ENCODE measurements at places on chromosomes 5 and 9. TPM values are rescaled to one million over a fixed set of nuclear protein-coding genes. Genes with fewer than 3 reads are reported as not detected.

DNA sequence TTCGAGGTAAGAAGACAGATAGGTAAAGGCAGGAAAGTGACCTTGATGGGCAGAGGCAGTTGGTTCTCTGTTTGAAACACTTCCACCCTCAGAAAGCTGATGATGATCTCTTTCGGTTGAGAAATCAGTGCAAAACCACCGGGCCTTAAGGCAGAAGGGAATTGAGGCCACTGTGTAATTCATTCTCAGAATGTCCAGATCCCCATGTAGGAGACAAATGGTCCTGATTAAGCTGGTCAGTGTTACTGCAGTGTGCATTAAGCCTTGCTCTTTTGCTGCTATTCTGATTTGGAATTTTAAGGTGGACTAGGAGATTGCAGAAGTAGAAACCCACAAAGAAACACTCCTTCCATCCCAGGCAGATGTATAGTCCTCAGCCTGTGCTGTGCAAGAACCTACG, 255.2 kb downstream of the ARHGAP26 start:
- no peak for DNase-seq

DNA sequence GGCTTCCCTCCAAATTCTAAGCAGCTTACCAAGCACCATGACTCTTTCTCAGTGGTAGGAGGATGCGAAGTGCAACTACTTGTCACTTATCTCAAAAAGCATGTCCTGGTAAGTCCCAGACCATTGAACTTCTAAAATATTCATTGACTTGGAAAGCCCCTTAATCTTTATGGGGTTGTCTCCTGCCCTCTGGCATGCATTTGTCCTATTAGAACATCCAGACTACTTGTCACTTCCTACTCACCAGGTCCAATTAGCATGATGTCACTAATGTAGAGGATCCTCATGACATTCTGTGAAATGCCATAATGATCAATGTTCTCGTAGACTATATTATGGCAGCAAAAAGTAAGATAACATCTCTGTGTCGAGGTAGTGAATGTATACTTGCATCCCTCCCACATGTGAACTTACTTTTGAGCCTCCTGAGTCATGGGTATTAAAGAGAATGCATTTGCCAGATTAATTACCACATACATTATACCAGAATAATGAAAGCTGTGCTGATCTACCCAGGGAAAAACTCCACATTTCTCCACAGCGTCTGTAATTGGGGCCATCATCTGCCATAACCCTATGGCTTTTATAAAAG, 63.5 kb upstream of the RAD23B start:
- DNase-seq, result no peak

DNA sequence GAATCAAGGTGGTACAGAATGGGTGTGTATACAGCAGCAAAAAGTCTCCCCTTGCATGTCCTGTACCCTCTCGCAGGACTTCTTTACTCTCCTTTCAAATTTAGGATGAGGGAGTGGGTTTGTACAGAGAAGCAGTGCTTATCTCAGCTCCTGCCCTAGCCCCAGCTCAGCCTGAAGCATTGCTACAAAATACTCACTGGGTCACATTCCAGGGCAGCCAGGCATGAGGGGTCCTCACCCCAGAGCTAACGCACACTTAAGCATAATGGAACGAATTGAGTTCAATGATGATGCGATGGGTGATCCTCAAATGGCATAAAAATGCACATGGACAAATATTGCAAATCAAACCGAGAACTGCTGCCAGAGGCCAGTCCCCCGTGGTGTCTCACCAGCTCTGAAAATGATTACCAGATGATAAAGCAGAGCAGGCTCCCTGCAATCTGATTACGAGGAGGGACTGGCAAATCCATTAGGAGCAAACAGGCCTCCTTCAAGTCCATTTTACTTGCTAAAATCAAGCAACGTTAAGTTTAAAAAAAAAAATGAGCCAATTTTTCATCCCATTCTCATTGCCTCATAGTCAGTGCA, 231.6 kb upstream of the TAS2R1 start:
- DNase-seq, result no peak

DNA sequence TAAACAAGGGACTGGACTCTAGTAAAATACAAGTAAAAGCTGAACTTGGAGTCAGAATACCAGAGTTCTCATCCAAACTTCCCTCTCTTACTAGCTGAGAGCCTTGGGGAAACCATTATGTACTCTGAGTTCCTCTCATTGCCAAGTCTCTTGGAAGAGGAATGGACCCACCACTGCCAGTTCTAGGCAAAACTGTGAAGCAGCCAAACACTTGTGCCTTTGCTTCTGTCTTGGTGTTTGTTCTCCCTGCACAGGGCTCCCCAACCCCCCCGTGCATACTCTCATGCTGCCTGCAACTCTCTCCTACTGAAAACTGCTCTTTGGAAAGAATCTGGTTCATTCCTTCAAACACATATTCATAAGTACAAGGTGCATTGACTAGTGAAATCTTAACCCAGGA, 102.6 kb downstream of the PDZD2 start:
- no peak for DNase-seq

DNA sequence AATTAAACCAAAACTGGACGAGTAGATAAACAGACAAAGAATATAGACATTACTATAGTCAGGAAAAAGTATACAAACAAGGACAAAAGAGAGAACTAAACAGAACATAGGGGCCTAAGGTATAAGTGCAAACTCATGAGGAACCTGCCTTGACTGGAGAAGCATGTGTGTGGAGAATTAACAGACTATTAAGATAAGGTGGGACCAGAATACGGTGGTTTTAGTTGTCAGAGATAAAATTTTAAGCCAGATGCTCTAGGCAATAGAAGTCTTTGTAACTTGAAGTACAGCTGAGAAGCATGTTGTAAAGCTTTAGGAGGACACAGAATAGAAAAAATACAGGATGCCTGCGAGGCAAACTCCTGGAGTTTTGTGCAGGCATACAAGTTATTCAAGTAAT, 707.1 kb downstream of the PTPRD start:
- DNase-seq, result no peak

DNA sequence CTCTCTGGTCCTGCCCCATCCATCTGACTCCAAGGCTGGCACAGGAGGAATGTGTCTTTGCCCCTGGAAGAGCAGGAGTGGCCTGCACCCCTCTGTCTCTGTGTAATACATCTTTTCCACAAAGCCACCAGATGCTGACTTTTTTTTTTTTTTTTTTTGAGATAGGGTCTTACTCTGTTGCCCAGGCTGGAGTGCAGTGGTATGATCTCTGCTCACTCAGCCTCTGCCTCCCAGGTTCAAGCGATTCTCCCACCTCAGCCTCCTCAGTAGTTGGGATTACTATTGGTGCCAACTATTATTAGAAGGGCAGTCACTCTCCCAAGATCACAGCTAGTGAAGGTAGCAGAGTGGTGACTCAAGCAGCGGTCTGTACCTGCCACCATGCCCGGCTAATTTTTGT, 19.6 kb downstream of the SPRY4 start:
- DNase-seq, result no peak

DNA sequence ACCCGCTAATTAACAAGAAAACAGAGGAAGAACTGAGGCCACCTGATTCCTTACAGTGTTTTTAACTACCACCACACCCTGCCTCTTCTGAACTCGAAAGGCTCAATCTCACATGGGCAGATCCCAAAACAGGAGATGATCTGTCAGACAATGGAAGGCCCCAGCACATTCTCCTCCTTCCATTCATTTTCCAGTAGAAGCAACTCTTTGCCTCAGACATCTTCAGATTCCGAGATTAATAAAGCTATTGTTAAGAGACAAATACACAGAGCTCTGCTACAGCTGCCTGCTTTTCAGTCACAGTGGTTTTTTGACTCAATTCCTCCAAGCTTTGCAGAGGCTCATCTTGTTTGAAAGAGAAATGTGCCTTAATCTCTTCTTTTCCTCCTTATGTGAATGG, 127.2 kb upstream of the ADAMTSL1 start:
- DNase-seq, result no peak

DNA sequence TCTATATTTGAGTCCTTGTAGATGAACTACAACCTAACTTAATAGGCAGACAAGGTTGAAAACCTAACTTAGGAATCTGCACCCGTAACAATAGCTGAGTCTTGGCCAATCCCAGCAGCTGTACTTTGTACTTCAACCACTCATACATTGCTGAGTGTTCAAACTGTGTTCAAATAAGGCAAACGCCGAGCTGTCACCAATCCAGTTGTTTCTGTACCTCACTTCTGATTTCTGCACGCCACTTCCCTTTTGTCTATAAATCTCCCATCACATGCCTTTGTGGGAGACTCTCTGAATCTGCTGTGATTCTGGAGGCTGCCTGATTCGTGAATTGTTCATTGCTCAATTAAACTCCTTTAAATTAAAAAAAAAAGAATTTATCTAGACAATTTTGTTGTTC, 167.8 kb upstream of the TUT7 start:
- no peak for DNase-seq

GRCh38 chr9:7910426-7911020, 110.9 kb upstream of the DMAC1 start:
- no peak for DNase-seq

The SPINK7 gene
- not detected for total RNA-seq

The FRMPD1 gene
- total RNA-seq, result 0.71 TPM

The SCGB3A2 gene
- total RNA-seq, result not detected

The GRXCR2 gene
- total RNA-seq, result not detected

The CHSY3 gene
- 3.3 TPM for total RNA-seq
